ENCODE measurements at places on chromosomes 1 and 21.

DNA sequence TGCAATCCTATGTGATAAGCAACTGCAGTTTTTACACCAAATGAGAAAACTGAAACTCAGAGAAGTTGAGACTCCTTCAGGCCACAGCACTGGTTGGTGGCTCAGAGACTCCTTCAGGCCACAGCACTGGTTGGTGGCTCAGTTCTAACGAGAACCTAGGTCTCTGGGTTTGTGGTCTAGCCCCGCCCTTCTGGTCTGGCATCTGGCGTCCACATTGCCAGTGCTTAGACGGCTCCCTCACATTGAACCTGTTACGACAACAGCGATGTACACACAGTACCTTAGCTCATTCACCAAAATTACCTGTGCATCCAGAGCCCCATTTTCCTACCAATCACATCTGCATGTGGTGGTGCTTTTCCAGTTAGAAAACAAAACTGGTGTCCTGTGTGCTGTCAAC lies 66.1 kb downstream of the NID1 start:
- no peak for DNase-seq

GRCh38 chr21:44572959-44573583 lies 458 bp upstream of the KRTAP10-4 start:
- DNase-seq: no peak

DNA sequence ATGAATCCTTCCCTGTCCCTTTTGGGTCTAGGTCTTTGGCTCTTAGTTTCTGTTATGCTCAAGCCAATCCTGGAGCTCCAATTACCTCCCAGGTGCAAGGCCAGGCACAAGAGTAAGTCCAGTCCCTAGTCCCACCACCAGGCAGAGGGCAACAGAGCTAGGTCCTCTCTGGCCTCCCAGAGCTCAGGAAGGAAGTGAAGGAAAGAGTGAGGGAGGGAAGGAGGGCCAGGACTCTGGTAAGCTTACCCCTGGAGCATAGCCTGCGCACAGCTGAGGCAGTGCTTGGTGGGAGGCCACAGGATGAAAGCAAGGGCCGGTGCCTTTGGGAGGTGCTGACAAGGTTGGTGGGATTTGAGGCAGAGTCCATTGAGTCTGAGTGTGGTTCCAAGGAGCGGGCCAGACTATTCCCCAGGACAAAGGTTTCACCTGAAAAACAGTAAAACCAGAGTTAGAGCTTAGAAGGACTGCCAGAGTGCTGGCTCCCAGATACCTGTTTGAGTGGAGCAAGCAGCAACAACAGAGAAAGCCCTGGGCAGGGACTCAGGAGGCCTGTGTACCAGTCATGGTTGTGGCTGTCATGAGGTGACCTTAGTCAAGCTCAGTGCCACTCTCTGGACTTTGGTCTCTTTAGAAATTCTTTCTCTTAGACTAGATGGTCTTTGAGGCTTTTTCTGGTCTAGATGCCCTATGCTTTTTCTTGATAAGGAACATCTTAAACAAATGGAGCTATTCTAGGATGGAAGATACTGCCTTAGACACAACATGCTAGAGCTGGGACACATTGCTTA lies 15.8 kb upstream of the SLFNL1 start:
- no peak for DNase-seq

DNA sequence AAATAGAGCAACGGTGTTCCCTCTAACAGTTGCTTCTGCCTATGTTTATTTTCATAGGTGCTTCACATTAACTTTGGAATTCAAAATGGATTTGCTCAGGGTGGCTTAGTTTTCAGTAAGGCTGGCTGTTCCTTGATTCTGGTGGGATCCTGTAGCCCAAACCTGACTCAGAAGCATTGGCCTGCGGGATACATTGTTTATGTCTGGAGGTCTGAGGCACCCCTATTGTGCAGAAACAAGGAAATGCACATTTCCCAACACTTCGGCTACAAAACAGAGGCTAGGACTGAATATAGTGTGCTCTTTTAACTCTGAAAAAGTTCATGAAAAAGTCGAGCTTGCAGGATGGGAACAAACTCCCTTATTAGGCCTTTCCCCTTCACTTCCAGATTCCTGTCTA lies 133.8 kb upstream of the F3 start:
- no peak for DNase-seq

GRCh38 chr1:242525360-242525722 lies 844 bp upstream of the PLD5 start:
- DNase-seq: no peak

DNA sequence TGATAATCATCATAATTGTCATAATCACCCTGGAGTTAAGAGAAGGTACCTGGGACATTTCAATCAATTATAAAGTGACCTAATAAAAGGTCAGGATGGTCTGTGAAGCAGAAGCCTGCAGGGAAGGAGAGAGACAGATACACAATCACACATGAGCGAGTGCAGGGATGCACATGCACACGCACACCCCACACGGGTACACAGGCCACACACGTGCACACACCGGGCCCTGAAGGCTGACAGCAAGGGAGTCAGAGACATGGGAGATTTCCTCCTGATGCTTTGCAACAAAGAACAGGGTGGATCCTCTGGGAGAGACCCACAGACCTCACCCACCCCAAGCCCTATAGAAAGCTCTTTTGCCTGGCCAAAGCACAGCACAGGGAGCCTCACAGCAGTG lies 82.3 kb upstream of the ZC3H12A start:
- no peak for DNase-seq

GRCh38 chr1:12152113-12152891 lies 14.5 kb upstream of the TNFRSF1B start:
- no peak for DNase-seq

DNA sequence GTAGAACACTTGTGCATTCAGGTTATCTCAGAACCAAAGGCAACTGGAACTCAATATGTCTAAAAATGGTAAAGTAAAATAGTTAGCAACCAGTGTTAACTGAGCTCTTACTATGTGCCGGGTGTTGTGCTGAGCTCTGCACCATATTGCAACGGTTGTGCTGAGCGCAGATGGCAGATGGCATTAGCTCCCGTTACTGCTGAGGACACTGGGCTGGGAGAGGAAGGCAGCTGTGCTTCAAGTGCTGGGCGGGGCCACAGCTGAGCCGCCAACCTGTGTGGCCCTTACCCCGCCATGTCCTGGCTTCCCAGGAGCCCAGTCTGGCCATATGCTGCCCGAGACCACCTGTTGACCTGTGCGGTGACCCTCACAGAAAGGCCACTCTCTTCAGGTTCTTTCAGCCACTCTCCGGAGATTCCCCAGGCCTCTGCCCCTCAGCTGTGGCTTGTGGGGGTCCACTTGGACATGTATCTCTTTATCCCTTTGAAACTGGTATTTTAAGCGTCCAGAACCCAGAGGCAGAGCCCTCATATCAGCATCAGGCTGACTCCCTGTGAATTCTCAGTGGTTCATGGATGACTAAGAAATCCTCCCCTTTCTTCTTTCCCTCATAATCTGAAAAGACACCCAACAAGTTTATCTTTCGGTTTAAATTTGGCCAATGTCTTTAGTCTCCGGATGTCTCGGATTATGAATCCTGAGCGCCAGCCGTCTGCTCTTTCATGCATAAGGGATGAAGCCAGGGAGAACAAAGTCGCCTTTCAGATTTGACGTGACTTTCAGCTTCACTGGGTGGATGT lies 26.4 kb downstream of the LDLRAP1 start:
- no peak for DNase-seq

DNA sequence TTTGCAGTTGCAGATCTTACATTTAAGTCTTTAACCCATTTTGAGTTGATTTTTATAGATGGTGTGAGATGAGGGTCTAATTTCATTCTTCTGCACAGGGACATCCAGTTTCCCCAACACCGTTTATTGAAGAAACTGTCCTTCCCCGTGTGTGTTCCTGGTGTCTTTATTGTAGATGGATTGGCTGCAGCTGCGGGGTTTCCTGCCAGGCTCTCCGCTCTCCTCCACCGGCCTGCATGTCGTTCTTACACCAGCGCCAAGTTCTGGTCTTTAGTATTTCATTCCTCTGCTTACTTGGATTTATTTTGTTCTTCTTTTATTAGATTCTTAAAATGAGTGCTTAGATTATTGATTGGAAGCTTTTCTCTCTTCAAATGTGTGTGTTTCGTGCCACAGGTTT lies 98.9 kb upstream of the COL6A1 start:
- DNase-seq: peak; percentile 71
